C1 segment of cervical spinal cord (tissue), 14 donors: ENCODE measurements at places on chromosomes 2 and 18.

- DNase-seq: no peak
Measured at GRCh38 chr2:197674060-197674459, 1.3 kb downstream of the RFTN2 start.

- no peak for DNase-seq
Measured at GRCh38 chr18:21557607-21558253, 42.8 kb downstream of the ESCO1 start.

DNA sequence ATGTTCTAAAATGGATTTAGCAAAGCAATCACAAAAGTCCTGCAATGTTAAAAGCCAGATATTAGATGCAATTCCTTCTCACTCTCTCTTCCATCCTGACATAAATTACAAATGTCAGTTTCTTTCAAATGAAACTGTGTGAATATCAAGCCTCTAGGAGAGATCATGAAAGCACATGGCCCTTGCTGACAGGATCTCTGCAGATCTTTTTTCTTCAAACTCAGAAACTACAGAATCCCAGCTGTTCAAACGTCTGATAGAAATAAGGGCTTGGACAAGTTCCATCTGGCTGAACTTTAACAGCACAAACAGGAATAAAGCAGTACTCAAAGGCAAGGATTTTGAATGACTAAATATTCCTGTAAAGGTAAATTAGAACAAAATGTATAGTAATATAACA lies 47.6 kb downstream of the PDE1A start:
- peak; percentile 60 for DNase-seq

DNA sequence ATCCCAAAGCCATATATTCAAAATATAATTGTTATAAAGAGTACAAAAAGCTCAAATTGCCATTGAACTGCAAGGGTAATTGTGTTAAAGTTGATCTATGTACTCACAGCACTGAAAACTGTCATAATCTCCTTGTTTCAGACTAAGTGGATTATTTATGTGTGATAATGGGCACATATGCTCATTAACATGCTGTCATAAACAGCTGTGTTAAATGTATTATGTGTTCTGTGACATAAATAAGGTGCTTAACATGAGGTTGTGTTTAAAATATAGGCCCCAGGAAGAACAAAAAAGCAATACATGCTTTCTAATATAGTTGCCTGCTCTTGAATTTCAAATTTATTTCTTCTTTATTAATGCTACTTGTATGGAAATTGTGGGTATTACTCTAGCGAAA lies 409.5 kb downstream of the DCC start:
- DNase-seq: no peak

DNA sequence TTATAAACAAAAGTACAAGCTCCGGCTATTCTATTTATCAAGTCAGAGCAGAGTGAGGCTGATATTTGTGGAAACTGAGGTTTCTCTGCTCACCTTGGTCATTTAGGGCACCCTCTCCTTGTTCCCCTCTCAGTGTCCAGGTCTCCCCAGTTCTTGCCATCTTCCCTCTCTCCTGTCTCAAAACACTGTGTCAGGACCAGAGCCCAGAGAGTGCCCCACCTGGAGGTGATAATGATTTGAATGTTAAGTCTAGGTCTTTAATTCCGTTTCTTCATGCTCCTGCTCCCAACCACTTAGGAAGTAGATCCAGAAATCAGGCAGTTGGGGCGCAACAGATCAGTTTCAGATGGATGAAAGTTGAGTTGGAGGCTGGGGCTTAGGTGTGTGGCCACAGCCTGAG lies 9.2 kb upstream of the ADCY3 start:
- DNase-seq: no peak

DNA sequence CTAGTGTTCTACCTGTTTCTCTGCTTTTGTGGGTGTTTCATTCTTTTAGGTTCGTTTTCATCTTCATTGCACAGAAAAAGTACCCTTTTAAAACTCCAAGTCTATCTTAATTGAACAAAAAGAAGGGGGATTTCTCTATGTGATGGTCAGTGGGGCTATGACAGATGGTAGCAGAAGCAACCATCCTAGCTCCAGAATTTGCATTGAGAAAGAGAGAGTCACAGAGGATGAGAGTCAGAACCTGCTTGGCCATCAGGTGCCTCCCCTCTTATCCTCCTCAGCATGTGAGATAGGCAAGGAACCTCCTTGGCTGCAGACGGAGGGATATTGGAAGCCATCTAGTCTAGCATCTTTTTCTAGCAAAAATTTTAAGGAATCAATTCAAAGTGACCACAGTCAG lies 398.0 kb upstream of the DCC start:
- DNase-seq: no peak

DNA sequence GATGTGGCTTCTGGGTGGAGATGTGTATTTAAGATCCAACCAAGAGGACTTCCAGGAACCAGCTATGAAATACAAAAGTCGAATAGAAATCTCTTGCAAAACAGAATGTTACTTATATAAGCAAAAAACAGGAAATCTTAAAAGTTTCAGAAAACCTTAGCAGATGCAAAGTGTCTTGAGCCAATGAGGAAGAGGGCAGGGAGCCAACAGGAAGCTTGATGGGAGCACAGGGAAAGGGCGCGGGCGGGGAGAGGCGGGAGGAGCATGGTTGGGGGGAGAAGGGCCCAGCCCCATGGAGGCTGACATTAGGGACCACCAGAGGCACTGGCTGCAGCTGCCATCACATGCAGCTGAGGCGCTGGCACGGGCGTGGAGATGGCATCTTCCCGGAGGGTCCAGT lies 203.3 kb downstream of the SNTG2 start:
- no peak for DNase-seq
